NCI-H1417 treated with DMSO at 0.1 percent for 48 hours (cell line): ENCODE measurements at places on chromosomes 7 and 10.

- no peak for DNase-seq
Measured at GRCh38 chr10:79349766-79350406, 2.6 kb downstream of the PPIF start.

GRCh38 chr7:44322631-44323363 lies 2.6 kb downstream of the CAMK2B start:
- DNase-seq, result no peak

DNA sequence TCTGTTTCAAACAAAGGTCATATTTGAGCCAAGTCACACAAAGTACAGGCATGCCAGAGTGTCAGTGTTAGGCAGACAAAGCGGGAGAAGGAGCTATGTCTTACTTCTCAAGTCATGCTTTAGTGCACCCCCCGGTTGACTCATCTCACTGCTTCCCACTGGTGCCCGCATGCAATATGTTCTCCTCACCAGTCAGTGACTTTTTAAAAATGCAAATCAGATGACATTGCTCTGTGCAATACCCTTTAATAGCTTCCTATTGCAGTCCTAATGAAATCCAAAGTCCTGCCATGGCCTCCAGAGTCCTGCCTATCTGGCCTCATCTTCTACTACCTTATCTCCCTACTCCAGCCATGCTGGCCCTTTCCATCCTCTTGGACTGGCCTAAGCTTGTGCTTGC lies 429.1 kb downstream of the ACTR3B start:
- no peak for DNase-seq

DNA sequence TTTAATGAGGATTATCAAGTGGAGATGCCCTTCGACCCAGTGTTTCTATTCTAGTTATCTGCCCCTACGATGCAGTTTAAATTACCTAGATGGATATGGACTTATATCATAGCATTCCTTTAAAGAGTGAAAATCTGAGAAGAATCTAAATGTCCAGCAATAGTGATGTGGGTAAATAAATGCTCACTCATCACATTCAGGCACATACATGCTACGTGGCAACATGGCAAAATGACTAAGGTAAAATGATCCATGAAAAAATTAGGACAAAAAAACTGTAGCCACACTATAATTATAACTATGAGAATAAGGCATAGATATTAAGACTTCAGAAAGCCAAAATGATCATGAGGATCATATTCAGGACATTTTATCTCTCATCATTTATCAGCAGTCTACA lies 82.4 kb upstream of the PDE1C start:
- no peak for DNase-seq

DNA sequence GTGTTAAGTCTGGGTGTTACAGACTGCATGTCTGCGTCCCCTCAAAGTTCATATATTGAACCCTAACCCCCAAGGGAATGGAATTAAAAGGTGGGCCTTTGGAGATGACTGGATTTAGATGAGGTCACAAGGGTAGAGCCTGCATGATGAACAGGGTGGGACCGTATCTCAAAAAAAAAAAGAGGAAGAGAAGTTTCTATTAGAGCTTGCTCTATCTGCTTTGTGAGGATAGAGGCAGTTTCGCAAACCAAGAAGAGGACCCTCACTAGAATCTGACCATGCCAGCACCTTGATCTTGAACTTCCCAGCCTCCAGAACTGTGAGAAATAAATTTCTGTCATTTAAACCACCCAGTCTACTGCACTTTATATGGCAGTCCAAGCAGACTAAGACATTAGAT lies 1.4 kb downstream of the KIN start:
- no peak for DNase-seq

- no peak for DNase-seq
Measured at GRCh38 chr10:80579849-80580637, 42.3 kb downstream of the SH2D4B start.

DNA sequence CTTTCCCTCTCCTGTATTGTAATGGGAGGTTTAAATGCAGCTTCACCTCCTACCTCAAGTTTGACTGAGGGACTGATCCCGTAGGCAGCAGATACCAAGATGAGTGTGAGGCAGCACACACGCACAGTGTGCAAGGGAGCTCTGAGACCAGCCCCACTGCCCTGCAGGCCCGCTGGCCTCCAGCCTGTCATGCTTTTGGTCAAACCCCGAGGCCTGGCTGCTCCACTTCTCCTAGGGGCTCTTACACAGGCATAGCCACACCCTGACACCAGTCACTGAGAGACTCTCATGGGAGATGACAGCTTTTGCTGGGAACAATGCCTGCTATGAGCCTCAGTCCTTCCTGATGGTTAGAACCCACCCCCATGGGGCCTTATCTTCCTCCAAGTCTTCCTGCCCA lies 27.6 kb downstream of the DRGX start:
- no peak for DNase-seq

GRCh38 chr7:133560900-133561299 lies 308.0 kb downstream of the EXOC4 start:
- DNase-seq, result no peak

DNA sequence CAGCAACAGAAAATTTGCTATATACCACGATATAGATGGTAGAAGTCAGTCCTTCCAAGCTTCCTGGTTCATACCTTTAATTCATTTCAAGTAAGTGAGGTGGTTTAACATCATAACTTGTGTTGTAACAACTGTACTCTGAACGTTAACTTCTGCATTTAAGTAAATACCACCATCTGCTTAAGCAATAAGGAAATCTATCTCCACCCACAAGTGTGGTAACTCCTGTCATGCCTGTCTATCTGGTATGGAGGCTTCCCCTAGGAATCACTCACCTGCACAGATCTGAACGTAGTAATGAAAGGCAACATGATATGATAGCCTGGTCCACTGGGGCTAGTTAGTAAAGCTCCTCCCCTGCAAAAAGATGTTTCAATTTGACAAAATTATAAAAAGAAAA lies 2.3 kb downstream of the ERLIN1 start:
- DNase-seq, result no peak

- no peak for DNase-seq
Measured at GRCh38 chr7:36923943-36924436, 199.7 kb upstream of the AOAH start.

DNA sequence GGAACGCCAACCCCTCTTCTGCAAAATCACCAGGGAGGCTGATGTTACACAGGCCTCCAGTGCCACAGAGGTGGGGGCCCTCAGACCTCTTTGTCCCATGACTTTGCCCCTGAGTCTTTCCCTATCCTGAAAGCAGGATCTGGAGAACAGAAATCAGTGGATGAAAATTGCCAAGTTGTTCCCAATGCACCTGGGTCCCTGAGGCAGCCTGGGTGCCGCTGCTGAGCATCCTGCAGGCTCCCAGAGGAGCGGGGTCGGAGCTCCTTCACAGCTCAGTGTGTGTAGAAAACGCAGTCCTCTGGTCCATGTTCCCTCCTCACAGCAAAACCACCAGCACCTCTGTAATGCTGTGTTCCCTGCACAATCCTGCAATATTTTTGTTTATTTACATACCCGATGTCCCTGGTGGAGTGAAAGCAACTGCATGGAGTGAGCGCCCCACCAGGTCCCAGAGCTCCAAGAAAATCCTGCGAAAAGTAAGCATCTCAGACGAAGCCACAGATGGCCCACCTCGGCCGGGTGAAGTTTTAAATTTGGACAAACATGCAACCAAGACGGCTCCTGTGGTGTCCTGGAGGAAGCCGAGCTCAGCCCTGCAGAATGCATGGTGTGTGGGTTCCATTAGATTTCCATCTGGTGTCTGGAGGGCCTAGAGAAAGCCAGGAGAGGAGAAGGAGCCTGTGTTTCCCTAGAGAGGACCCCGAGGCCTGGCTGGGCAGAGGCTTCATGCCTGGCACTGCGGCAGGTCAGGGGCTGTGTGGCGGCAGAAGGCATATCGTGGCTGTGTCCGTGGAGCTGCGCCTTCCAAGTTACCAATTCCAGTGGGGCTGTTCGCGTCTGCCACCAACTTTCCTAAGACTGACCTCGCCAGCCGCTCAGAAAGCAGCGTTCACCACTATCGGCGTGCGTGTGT lies 235.2 kb downstream of the WDR37 start:
- no peak for DNase-seq

- DNase-seq, result peak; percentile 3
Measured at GRCh38 chr10:4656576-4657194, 169.3 kb upstream of the AKR1E2 start.

DNA sequence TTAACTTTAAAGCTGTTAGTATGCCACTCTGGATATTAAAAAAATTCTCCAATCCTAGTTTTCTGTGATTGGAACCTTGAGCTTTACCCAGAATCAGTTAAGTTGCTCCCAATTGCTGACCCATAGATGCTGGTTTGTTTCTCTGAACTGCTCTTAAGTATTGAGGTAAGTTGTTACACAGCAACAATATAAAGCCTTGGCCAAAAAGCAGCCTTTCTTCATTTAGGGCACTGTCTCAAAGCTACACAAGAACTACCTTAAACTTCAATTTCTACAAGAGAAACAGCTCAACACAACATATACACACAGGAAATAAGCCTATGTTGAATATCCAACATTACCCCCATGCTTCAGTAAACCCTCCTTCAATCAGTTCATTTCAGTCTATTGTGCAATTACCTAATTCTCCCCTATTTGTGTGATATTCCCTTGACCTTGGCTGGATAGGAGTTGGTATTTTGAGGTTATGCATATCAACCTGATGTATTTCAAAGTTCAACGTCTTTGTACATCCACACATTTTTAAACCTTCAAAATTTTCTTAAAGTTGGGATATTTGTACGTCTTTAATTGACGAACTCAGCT lies 11.5 kb downstream of the HNRNPA2B1 start:
- no peak for DNase-seq

DNA sequence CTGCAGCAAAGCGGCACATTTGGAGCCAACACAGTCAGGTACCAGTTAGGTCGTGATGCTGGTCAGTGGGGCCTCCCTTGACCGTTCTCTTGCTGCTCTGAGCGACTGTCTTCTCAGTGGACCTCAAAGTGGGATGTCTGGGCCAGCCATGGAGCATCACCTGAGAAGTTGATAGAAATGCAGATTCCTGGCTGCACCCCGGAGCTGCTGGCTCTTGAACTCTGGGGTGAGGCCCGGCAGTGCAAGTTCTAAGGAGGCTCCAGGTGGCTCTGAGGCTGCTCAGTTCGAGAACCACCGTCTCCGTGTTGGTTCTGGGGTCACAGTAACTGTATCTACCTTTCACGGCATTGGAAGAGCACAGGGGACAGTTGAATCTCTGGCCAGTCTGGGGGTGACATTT lies 147.5 kb downstream of the WDR37 start:
- no peak for DNase-seq

- DNase-seq, result no peak
Measured at GRCh38 chr10:31451766-31452165, 132.8 kb downstream of the ZEB1 start.

- no peak for DNase-seq
Measured at GRCh38 chr10:129102906-129103693, 363.9 kb upstream of the MGMT start.

DNA sequence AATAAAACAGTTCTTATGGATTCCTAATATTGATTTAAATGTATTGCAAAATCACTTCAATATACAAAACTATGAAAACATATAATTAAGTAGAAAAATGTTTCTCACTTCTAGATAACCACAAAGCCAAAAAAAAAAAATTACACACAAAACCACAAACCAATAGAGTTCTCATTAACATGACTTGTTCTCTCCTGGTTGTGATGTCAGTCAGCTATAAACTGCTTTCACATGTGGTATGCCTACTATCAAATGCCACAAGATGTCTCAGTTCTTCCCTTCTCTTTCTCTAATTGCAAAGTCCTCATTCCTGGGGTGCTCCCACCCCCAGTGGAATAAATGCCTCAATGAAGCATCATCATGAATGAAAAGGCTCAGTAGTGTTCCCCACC lies 16.6 kb downstream of the GNAI1 start:
- no peak for DNase-seq

- no peak for DNase-seq
Measured at GRCh38 chr7:22700559-22701002, 26.4 kb upstream of the IL6 start.

GRCh38 chr7:111424768-111425167 lies 137.5 kb downstream of the IMMP2L start:
- no peak for DNase-seq

DNA sequence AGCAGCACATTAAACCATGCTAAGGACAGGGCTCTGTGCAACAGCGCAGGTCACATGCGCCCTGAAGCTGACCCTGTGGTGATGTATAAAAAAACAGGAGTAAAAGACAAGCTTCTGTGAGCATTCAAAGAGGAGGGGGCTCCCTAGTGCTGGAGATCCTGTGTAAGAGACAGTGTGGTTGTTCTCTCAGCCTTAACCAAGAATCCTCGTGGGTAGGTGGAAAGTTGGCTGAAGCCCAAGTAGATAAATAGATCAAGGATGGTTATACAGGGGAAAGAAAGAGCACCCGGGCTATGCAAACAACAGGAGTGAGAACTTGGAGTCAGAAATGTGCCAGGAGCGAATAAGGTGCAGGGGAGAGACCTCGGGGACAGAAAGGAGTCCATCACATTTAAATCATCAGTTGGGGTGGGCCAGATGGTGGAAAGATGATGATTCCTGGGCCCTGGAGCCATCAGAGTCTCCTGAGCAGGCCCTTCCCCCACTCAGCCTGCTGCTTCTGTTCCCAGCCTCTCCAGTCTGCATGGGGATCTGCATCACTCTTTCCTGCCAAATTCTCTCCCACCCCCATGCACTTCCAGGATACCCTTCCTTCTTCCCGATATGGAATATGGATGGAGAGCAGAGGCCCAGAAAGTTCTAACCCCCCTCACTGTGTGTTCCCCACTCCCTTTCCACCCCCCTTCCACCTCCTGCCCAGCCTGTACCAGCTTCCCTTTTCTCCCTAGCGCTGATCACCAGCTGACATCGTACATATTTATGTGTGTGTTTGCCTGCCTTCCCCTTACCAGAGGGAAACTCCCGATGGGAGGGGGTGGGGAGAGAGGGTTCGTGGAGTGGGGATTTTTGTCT lies 78.1 kb upstream of the PRR15 start:
- DNase-seq, result no peak

DNA sequence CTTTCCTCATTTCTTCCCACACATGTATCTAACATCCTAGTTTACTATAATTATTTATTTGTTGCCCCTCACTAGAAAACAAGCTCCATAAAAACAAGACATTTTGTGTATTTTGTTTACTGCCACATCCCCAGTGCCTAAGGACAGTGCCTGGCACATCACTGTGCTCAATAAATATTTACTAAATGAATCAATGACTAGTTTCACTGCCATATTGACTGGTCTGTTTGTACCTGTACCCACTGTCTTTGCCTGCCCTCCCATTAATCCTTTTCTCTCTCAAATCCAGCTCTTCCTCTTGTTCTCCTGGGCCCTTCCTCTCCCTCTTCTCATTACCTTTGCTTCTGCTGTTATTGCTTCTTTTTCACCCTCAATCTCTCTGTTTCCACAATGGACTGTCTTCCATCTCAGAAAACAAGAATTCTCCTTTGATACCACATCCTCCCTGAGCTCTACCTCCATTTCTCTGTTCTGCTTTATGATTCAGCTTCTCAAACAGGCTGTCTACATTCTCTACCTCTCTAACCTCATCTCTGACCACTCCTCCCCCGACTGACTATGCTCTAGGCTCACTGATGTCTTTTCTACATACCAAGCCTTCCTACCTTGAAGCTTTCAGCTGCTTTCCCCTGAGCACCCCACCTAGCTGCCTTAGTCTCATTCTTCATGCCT lies 8.3 kb upstream of the FAM133B start:
- no peak for DNase-seq

DNA sequence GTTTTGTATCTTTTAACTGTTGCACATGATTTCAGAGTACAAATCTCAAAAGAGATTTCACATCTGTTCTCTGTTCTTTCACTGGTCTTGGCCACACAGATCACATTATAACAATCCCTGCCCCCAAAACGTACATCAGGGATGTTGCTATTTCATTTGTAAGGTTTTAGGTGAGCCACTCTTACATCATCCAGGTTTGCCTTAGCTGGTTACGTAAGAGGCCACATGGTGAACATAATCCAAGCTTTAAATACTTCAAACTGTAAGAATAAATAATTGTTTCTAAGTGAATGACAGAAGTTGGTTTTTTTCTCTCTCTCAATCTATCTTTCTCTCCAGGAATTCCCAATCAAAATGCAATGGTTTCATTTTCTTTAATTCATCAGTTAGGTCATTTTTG lies 245.9 kb upstream of the HGF start:
- DNase-seq, result no peak
